ENCODE measurements at places on chromosomes 3 and 15.
A peak's percentile ranks its signal among the peaks of the same experiment; 100 is the strongest.

DNA sequence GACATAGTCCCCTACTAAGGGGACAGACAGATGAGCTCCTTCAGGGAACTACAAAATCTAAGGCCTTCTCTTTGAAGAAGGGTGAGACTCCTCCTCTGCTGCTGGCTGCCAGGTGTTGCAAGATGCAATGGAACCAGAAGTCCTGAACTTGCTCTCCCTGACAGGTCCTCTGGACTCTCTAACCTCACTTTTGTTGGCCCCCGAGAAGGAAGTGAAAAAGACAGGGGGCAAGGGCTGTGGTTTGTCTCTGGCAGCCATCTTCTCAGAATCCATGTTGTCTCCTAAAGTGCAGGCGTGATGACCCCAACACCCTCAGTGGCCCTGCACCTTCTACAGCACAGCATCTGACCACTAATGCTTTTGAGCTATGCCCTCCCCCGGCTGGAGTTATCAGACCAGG, 292.5 kb downstream of the CHST2 start:
- DNase-seq: no peak

DNA sequence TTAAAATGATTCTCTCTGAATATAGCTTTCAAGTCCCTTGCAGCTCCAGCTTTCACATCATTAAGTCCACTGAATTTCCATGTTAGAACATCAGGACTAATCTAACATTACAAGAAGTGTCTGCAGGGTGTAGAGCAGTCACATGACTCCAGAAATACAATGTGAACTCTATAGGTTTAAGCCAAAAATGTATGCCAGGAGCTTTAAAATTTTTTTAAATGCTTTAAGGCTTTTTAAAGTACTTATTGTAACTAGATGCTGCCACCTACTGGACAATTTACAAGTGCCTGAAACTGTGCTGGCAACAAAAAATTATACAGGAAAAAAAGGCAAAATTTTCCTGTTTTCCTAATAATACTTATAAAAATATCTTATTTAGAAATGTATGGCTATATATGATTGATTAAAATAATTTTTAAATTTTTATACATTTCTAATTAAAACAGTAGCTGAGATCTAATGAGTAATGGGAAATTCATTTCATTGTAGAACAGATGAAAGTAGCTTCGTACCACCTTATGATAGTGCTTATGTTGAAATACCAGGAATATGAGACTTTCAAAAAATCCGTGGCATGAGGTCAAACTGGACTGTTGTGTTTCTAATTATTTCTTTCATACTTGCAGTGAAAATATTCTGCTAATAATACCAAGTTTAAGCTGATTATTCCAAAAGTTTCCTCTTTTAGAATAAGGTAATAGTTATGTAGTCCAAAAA, 25.7 kb downstream of the FSIP1 start:
- no peak for DNase-seq

DNA sequence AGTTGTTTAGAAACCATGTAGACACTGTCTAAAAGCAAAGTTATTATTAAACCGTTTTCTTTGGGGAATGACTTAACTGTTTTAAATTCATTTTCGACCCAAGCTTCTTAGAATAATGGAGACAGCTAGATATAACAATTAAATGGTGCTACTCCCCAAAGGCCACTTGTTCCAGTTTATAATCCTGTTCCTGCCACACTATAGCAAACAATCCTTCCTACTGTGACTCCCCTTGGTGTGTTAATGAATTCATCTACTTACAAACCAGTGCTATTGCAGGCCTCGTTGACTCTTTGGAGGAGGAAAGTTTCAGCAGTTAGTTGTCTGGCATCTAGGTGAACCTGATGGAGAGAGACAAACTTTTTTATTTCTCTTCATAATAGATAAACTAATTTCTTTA, 25.2 kb upstream of the CLSTN2 start:
- DNase-seq: no peak

DNA sequence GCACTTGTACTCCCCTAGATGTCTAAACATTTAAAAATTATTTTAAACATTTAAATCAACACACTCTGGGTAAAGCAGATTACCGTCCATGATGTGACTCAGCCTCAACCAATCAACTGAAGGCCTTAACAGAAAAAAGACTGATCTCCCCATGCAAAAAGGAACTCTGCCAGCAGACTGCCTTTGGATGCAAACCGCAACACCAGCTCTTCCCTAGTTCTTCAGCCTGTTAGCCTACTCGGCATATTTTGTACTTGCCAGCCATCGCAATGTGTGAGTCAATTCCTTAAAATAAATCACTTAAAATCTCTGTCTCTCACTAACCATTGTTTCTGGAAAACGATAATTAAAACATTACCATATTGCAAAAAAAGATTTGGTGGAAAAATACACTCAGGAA, 375.9 kb downstream of the RSL24D1 start:
- DNase-seq: no peak

- no peak for DNase-seq
Observed at GRCh38 chr3:73361591-73361990, 263.1 kb downstream of the PDZRN3 start.

DNA sequence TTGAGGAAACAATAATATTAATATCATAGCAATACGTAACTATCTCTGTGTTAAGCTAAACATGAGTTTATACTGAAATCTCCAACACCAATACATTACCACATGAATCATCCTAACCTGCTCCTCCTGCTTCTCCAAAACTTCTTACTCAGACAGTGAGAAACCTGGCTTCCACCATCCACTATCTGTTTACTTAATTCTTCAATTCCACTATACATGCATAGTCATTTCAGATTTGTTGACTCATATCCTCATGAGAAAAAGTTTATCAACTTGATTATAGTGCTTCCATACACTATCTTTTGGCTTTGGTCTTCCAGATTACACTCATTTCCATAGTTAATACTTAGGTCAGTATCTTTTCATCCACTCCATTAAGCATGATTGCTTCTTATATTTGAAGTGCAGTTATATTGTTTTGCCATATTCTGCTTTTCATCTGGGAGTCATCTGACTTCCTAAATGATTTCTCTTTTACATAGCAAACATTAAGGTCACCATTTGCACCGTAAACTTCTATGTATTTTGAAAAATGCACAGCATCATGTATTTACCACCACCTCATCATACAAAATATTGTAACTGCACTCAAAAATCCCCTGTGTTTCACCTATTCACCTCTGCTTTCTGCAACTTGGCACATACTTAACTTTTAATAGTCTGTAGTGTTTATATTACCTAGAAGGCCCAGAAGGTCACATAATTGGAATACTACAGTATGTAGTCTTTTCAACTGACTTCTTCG, 970.6 kb downstream of the DIPK2A start:
- no peak for DNase-seq

- DNase-seq: no peak
Observed at GRCh38 chr3:154131830-154132229, 10.6 kb downstream of the ARHGEF26 start.

- peak; percentile 56 for DNase-seq
Observed at GRCh38 chr15:48250640-48251076, 44.6 kb downstream of the SLC12A1 start.

DNA sequence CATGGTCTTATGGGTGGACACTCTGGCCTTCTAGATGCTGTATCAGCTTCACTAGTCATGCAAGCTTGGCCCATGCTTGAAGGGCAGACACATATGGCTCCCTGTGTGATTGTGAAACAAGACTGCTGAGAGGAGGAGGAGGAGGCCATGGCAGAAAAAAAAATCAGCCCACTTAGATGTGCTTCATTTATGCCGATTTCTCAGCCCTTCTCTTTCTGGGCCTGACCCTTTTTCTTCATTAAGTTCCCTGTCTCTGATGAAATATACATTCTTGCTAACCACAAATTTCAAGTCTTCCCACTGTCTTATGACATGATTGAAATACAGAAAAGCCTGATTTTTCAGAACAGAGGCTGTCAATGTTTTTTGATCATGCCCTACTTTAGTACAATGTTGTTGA, 213.0 kb upstream of the FEZF2 start:
- DNase-seq: no peak

DNA sequence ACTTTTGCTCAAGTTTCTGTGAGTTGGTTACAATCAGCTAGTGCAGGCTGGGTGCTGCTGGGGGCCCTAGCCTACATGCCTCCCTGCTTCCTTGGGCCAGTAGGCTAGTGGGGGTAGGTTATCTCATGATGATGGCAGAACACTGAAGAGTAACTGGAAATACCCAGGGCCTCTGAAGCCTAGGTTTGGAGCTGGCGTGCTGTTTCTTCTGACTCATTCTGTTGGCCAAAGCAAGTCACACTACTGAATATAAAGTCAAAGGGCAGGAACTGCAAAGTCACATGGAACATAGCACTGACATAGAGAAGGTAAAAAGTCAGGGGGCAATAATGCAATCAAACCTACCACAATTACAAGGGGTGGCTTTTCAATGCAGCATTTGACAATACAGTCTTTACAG, 34.5 kb downstream of the RASGRP1 start:
- DNase-seq: no peak

GRCh38 chr3:66397745-66398144, 103.1 kb downstream of the LRIG1 start:
- no peak for DNase-seq

DNA sequence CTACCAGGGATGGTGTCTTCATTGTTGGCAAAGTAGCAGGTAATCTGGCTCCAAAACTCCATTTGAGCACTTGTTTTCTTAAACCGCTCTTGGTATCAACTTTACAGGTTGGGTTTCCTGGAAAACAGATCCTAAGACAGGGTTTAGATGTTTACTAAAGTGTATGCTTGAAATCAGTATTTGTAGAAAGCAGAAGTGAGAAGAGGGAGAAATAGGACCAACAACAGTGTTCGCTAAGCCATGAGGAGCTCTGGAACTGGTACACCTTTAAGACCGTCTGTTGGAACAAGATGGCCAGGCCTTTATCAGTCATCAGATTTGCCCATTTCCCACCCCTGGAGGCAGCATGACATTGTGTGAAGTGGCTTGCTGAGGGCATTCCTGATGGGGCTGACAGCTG, 171.0 kb upstream of the COL8A1 start:
- no peak for DNase-seq

DNA sequence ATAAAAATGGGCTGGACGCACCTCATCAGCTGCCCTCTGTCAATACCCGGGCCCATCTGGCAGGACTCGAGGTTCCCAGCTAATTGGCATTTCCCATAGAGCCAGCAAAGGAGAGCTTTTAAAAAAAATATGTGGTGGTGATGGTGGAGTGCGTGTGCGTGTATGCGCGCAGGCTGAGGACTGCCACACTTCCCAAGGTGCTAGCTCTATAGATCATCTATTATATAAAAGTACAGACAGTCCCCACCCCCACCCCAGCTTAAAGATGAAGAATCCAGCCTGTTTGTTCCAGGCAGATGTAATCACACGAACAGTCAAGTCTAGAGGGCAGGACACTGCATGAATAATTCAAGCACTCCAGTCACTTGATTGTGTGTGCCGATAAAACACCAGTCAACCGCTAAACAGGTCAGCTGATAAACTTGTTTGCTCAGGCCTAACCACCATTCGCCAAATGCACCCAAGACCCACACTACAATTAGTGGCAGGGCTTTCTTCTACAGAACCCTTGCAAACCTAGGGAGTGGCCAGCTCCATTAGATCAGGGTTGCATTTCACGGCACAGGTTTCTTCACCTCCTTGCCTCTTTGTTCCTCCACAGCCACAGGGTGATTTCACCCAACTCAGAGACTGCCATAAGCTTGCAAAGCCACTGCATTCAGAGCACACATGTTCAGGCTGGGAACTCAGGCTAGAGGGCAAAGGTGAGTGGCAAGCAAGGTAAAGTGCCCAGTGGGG, 5.8 kb downstream of the TLE3 start:
- DNase-seq: no peak

DNA sequence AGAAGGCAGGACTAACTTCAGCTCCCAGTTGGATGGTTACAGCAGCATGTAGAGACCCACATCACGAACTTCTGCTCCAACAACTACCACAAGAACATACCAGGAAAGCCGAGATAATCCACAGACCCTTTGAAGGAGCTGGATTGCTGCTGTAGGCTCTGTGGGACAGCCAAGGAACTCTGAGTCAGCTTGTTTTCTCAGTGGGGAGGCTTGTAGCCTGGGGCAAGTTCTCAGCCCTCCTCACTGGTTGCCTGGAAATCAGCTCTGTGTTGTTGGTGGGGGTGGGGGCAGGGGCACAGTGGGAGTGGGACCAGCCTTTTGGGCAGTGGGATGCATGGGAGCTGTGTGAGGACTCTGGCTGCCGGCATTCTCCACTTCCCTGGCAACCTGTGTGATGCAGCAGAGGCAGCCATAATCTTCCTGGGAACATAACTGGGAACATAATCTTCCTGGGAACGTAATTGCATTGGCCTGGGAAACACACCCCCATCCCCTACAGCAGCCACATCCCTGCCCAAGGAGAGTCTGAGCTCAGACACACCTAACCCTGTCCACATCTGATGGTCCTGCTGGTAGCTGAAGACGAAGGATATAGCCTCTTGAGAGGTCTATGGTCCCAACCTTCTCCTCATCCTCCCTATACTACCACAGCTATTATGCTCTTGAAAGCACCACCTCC, 153.1 kb downstream of the PEAK1 start:
- no peak for DNase-seq

DNA sequence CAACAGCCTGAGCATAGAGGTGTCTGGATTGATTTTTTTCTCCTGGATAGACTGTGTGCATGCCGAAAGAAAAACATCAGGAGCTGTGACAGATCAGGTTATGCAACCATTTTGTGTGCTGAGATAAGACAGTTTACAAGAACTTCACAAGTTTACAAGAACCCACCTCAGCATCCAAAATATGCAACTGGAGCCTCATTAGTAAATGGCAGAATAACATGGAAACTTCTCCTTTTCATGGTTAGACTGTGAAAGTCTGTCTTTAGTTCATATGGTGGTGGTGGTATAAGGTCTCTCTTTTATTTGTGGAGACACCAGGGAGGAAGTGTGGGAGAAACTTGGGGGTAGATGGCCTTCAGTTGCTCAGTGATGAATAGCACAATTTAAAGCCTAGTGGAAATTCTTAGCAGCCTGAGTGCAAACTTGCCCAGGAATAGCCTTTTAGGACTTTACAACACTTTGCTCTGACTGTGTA, 3.7 kb upstream of the ZNF609 start:
- no peak for DNase-seq

DNA sequence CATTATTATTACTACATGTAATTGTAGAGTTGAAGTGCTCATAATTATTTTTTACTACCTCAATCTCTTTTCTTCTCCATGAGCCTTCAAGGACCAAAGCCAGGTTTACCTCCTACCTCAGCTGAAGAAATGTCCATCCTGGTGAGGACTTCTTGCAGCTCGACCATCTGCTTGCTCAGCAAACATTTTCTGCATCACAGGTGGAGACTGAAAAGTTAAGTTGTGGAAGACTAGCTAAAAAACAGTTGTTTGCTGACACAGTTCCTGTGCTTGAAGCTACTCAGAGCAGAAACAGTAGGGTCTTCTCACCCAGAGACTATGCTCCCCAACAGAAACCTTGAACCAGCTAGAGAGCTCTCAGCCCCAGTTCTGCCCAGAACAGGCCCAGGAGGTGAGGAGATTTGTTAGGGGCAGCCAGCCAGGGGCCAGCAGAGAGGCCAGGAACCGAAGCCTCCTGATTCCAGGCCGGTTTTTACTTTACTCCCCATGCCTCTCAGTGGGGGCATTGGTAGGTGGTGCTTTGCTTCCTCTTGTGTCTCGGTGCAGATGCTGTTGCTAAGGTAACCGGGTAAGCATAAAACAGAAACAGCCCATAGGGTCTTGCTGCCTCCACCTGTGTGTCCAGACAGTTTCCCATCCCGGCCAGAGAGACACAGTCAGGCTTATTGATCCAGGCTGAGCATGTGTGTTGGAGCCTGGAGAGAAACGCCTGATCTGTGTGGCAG, 54.9 kb downstream of the CCNL1 start:
- no peak for DNase-seq
